ENCODE measurements at places on chromosomes 7 and 10.

- DNase-seq: no peak
Observed at GRCh38 chr7:90816511-90817142, 220.5 kb downstream of the CDK14 start.

DNA sequence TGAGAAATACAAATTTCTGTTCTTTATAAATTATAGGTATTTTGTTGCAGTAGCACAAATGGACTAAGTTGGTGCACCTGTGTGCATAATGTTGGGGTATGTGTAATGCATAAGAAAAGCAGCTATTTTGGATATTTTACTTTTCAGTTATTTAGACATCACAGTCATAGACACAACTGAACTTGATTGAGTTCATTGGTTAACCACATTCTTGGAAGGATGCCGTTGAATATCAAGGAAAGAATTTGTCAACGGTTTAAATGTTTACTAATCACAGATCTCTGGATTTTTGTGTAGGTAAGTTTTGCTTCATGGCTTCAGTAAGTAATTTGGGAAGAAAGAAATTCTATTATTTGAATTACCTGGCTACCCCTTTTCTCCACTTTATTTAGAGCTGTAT lies 4.1 kb downstream of the OTUD1 start:
- no peak for DNase-seq

DNA sequence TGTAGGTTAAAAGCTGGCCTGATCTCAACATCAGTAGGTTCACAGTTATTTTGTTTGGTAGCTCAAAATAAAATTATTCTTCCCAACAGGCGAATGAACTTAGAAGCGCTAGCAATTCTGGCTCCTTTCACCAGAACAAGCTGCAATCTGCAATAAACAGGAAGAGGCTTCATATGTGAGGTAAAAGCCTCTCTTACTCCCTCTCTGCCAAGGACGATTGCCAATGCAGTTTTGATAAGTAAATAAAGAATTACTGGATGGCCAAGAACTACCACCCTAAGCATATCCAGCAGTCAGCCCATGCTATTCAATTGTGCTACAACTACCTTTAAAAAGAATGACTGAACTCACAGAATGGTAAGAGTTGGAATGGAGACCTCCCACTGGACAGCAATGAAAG lies 150.0 kb upstream of the LAMB4 start:
- no peak for DNase-seq

DNA sequence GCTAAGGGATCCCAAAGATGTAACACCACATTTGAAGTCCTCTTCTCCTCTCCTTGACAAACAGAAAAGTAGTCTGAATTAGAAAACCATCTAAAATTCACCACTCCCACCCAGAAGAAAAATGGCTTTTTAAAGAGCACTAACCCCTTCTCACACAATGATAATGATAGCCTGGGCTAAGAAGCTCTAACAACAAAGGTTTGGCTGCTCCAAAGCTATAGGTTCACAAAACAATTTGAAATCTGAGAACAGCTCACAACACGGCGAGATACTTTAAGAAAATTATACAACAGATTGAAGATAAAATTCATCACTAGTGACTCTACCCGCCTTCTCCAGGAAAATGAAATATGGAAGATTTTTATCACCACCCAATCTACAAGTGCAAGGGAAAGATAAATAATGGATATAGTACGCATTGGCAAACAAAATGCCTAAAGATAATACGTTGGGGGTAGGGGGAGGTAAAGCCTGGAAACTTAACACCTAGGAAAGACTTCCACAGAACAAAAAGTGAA lies 7.4 kb downstream of the ITGB1 start:
- no peak for DNase-seq

DNA sequence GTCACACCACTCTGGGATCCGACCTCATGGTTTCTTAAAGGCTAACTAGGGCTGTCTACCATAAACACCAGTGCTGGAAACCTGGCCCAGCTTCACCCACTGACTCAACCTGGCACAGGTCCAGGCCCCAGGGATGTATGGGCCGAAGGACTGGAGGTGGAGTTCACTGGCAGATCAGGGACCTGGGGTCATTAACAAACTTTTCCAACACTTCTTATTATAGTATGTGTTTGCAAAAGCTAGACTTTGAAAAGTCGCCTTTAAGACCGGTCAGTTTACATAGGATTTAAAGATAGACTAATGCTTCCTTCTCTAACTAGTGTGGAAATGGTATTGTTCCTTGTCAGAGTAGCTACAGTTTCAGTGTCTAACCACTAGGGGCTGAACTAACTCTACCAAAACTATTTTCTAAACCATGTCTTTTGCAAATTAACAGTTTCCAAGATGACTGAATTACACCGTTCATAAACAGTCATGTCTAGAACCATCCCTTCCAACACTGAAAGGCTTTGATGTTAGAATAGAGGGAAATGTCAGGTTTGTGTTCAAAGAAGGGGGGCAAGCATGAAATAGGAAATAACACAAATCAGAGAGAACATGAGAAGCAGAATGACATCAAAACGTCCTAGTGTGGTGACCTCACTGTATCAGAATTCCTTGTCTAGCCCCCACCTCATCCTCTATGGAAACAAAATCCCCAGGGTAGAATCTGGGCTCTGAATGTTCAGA lies 29.7 kb downstream of the STN1 start:
- peak; percentile 73 for DNase-seq

DNA sequence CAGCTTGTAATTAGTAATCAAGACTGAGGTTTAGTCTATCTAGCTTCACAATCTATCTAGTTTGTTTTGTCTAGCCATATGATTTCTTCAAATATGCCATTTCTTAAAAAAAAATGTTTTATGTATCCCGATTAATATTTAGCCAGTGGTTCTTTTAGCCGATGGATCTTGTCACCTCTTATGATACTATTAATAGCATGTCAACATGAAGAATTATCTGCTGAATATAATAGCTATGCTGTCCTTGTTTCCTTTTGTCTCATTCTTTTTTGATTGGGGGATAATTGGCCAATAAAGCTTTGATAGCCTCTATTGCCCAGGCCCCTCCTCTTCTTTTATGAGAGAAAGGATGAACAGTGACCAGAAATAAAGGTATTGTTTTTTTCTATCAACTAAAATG lies 32.8 kb downstream of the PTEN start:
- no peak for DNase-seq

DNA sequence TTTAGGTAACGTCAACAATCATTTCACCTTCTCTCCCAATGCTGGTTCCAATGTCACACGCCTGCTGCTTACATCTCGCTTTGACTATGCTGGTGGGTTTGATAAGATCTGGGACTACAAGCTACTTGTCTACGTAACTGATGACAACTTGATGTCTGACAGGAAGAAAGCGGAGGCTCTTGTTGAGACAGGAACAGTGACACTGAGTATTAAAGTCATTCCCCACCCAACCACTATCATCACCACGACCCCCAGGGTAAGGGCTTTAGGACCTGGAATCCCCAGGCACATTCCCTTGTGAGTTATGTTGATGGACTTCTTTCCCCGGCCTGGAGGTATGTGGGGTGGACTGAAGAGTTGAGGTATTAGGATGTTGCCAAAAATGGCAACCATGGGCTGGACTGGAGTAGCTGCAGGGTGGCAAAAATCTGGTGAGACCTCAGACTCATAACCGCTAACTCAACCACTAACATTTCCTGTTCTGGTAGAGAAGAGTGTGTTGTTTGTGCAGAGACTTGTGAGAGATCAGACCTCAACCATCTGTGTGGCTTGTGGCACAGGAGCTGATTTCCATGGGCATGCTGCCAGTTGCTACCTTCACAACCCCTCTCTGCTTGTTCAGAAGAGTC lies 59.2 kb downstream of the CDHR3 start:
- peak; percentile 72 for DNase-seq

All from CD4-positive, alpha-beta T cell treated with Interleukin-15 for 4 hours (primary cell).